ENCODE measurements at places on chromosomes 4 and X.
A peak's percentile ranks its signal among the peaks of the same experiment; 100 is the strongest.

DNA sequence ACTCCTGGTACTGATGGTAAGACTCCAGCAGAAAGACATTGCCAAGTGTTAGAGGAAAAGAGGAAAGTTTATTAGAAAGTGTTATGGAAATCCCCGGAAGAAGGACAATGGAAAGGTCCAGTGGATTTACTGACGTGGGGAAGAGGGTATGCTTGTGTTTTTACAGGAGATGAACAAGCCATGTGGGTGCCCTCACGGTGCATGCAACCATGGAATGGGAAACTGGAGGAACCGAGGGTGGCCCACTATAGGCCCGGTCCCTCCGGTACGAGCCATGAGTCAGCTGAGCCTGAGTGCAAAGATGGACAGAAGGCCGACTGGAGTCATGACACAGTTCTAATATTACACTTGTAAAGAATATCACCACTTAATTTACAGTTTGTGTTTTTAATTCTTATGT is 123.3 kb upstream of the ZCCHC13 start:
- no peak for DNase-seq
- H3K4me1 ChIP-seq, result no peaks in the 10 kb centered on the region
- H3K36me3 ChIP-seq, result no peaks in the 10 kb centered on the region
- H3K27ac ChIP-seq, result no peak overlapping the region
- H3K27me3 ChIP-seq, result no peaks in the 10 kb centered on the region

- H3K27ac ChIP-seq, result no peak overlapping the region
- DNase-seq, result no peak
- H3K4me1 ChIP-seq, result no peaks in the 10 kb centered on the region
- H3K4me3 ChIP-seq, result no peak overlapping the region
Measured at GRCh38 chr4:57989430-57989829, 879.2 kb upstream of the IGFBP7 start.

DNA sequence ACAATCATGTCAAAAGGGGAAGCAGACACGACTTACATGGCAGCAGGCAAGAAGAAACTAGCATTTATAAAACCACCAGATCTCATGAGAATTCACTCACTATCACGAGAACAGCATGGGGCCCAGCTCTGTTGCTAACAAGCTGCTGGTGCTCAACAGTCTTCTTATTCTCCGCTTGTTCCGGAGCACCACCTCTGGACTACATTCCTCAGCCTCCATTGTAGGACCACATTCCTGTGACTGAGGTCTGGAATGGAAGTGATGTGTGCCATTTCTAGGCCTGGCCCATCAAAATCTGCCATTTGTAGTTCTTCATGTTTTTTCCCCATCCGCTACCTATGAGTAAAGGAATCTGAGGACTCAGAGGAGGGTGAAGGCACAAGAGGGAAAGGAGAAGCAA is 111.5 kb upstream of the PTCHD1 start:
- H3K27me3 ChIP-seq, result no peaks in the 10 kb centered on the region
- H3K27ac ChIP-seq, result no peak overlapping the region
- no peaks in the 10 kb centered on the region for H3K36me3 ChIP-seq
- no peaks in the 10 kb centered on the region for H3K4me1 ChIP-seq
- no peak for DNase-seq

GRCh38 chr4:54516556-54517215 is 141.1 kb upstream of the KIT start:
- H3K27me3 ChIP-seq, result no peaks in the 10 kb centered on the region
- no peak overlapping the region for H3K27ac ChIP-seq
- DNase-seq, result no peak
- H3K36me3 ChIP-seq, result no peaks in the 10 kb centered on the region

DNA sequence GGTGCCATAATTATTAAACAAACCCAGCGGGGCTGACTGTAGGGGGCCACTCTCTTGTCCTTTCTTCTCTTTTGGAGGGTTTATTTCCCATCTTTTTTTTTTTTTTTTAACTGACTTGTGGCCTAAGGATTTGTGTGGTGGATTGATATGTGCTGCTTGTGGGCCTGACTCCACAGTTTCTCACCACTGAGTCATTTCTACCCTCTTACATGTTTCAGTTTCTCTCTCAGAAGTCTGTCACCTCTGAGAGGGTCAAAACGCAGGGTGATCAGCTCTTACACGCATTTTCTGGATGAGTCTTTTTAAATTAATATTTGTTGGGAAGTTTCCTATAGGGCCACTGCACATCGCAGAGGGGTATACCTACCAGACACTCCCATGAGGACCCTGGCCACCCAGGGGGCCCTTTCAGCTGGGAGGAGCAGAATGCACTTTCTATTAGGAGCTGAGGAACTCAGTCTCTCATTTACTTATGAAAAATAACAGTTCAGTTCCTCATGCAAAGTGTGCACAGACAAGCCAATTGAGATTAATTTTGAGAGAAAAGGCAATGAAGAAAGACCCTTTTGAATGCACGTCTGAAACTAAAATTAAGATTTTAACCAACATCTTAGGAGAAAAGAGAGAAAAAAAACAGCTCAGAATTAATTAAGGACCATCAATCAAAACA is 407.9 kb downstream of the TECRL start:
- H3K4me3 ChIP-seq, result no peak overlapping the region
- no peaks in the 10 kb centered on the region for H3K27me3 ChIP-seq
- no peaks in the 10 kb centered on the region for H3K4me1 ChIP-seq
- DNase-seq, result no peak

GRCh38 chr4:141469392-141469791 is 167.0 kb upstream of the IL15 start:
- no peak overlapping the region for H3K27ac ChIP-seq
- H3K4me1 ChIP-seq, result peaks cover 3% of the 10 kb centered on the region
- DNase-seq, result no peak
- no peaks in the 10 kb centered on the region for H3K36me3 ChIP-seq
- no peak overlapping the region for H3K4me3 ChIP-seq
- H3K27me3 ChIP-seq, result no peaks in the 10 kb centered on the region

GRCh38 chr4:183321516-183321915 is 710 bp downstream of the CLDN24 start:
- DNase-seq, result no peak

GRCh38 chr4:99067617-99068016 is 21.0 kb downstream of the ADH5 start:
- no peak overlapping the region for H3K27ac ChIP-seq
- peaks cover 44% of the 10 kb centered on the region for H3K36me3 ChIP-seq
- H3K4me3 ChIP-seq, result no peak overlapping the region
- no peaks in the 10 kb centered on the region for H3K27me3 ChIP-seq
- no peak for DNase-seq
- H3K4me1 ChIP-seq, result no peaks in the 10 kb centered on the region

GRCh38 chr4:186037692-186038658 is 31.0 kb upstream of the TLR3 start:
- no peak for DNase-seq
- H3K36me3 ChIP-seq, result no peaks in the 10 kb centered on the region
- no peak overlapping the region for H3K27ac ChIP-seq
- H3K4me3 ChIP-seq, result no peak overlapping the region

DNA sequence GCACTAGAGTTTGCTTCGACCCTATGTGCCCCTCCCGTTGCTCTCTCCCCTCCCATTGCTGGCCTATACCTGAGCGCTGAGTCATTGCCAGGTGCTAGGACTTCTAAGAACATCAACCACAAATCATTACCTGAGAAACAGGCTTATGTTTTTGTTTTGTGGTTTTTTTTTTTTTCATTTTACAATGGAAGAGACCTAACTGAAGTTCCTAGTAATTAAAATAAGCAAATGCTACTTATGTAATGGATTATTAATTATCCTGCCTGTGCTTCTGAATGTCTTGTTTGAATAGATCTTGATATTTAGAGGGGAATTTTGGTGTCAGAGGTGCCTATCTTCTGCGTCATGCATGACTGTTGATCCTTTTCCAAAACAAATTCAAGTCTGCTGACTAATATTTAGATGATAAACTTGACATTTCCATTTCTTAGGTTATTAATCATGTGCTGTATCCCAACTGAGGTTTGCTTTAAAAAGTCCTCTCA is 275.4 kb upstream of the CPEB2 start:
- no peak overlapping the region for H3K4me3 ChIP-seq
- no peak overlapping the region for H3K27ac ChIP-seq
- DNase-seq, result no peak
- no peaks in the 10 kb centered on the region for H3K27me3 ChIP-seq
- H3K36me3 ChIP-seq, result no peaks in the 10 kb centered on the region
- no peaks in the 10 kb centered on the region for H3K4me1 ChIP-seq

- no peak overlapping the region for H3K4me3 ChIP-seq
- no peaks in the 10 kb centered on the region for H3K4me1 ChIP-seq
- H3K27ac ChIP-seq, result no peak overlapping the region
- no peaks in the 10 kb centered on the region for H3K27me3 ChIP-seq
Measured at GRCh38 chrX:19291086-19291485, 52.6 kb upstream of the PDHA1 start.

DNA sequence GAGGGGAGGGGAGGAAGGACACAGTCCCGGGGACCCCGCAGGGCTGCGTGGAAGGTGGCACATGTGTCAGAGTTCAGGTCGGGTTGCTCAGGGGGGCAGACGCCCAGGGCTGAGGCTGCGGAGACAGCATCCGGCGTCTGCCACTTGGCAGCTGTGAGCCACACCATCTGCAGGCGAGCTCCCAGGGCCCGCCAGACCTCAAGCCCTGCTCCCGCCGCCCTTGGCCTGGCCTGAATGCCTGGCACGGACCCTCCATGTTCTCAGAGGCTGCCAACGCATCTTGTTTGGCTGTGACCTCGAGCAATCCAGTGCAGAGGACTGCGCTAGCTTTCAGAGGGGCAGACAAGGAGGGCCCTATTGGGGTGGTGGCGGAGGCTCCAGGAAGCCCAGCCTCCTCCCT is 5.1 kb downstream of the BGN start:
- no peaks in the 10 kb centered on the region for H3K27me3 ChIP-seq
- peak overlapping the region; percentile 22 for H3K4me3 ChIP-seq
- no peak overlapping the region for H3K27ac ChIP-seq
- DNase-seq, result no peak
- no peaks in the 10 kb centered on the region for H3K4me1 ChIP-seq

- DNase-seq, result no peak
- no peaks in the 10 kb centered on the region for H3K27me3 ChIP-seq
- no peaks in the 10 kb centered on the region for H3K36me3 ChIP-seq
- H3K4me1 ChIP-seq, result no peaks in the 10 kb centered on the region
Measured at GRCh38 chr4:117225471-117225870, 140.1 kb upstream of the TRAM1L1 start.

DNA sequence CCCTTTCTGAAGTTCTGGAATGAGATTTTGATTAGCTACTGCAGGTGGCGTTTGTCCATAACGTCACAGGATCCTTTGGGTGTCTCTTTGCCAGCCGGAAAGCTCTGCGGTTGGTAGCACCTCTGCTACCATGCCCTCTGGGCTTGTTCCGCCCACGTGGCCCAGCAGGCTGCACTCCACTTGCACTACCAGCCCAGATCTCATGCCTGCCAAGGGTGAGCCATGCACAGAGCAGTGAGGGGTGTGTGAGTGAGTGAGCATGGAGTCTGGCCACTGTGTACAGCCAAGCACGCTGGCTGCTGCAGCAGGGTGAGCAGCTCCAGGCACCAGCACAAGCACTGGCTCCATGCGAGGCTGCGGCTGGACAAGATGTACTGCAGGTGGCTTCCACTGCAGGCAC is 6.6 kb upstream of the HNRNPD start:
- no peaks in the 10 kb centered on the region for H3K36me3 ChIP-seq
- H3K4me1 ChIP-seq, result no peaks in the 10 kb centered on the region
- H3K27ac ChIP-seq, result peak overlapping the region; percentile 63
- DNase-seq, result no peak
- no peak overlapping the region for H3K4me3 ChIP-seq
- no peaks in the 10 kb centered on the region for H3K27me3 ChIP-seq
